ENCODE measurements at places on chromosomes 5 and 9.

DNA sequence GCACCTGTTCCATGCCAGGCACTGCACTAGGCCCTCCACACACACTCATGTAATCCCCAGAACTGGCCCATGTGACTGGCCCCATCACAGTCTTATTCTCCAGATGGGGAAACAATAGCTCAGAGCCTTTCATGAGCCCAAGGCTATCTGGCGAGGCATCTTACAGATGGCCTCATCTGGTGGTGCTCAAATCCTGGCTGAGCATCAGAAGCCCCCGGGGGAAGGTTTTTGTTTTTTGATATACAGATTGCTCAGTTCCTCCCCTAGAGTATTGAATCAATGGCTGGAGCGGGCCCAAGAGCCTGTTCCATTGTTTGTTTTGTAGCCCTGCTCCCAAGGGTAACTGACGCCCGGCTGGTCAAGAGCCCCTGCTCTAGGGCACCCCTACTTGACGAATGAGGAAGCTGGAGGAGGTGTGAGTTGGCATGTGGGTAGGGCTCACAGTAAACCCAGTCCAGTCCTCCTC is 145.3 kb upstream of the RAPGEF1 start:
- DNase-seq, result no peak

DNA sequence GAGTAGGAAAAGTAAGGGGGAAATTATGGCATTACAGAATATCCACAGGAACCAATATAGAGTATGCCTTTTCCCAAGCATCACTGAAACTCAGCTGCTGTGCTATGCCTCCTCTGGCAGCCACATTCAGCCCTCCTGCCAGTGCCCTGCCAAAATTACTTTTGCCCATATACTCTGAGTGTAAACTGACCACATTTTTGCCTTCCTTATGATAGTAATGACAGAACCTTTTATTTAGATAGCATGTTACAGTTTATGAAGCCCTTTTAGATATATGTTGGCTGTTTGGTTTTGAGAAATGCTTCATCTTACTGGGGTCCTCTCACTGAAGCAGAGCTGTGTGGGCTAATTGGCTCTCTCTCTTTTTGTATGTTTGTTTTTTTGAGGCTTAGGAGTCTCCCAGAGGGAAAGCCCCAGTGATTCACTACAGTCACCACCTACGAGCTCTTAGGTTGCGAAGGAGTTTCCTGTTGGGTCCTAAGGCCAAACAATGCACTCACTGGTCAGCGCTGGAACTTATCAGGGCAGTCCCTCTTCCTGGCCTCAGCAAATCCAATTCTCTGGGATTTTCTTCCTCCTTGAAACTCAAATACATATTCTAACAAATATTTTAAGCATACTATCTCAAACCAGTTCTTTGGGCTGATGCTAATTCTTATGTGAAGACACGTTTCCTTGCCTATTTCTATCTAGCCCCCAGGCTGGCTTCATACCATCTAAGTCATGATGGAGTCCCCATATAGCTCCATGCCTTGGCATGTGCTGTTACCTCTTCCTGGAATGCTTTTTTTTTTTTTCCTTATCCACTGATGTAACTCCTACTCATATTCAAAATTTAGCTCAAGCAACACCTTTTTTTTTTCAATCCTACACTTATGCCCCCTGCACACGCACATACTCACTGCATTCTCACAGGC is 3.7 kb downstream of the PHF24 start:
- DNase-seq, result no peak

DNA sequence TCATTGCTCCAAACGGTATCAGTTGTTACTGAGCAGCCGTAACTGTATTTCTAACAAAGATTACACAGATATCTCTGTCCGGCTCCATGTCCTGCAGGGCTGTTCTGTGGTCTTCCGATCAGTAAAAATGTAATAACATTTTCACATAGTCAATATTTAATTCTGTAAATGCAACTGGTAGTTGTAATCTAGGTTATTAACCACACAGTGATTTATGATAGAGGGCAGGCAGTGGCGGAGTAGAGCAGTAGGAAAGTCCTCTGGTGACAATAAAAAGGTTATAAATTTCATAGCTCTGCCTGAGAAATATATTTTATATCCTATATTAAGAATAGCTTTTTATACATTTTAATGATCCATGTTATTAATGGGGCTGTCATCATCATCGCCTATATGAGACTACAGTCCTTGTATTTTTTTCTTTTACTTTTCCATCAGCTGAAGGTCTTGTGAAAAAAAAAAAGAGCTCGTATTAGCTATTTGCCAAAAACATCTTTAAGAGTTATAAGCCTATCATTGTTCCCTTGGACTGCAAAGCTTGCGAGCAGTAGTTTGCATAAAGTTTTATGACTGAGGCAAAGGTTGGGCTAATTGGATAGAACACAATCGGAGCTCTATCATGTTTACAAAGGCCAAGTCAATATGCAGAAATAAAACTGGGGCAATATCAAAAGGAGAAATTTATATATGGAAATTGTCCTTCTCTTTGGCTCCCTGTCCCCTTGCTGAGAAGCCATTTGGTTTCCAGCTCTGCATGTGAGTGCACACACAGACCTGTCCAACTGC is 648.0 kb downstream of the IRX1 start:
- DNase-seq, result no peak

DNA sequence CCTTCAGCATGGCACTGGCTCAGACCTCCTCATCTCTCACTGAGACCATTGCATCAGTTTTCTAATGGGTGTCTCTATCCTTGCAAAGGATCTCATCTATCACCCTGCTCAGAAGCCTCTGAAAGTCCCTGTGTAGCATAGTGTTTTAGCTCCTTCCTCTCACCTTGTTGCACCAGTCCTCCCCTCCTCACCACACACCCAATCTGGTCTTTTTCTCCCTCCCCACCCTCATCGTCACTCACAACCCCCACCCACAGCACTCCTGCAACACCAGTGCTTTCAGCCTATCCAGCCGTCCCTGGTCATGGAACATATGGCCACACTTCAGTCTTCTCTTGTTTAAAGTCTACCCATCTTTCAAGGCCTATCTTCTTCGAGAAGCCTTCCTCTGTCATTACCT is 74.5 kb downstream of the ANGPTL2 start:
- DNase-seq, result no peak

- DNase-seq, result no peak
Observed at GRCh38 chr9:107112707-107113243, 170.3 kb upstream of the RAD23B start.

- DNase-seq, result peak; percentile 4
Observed at GRCh38 chr5:133844836-133845235, 123.6 kb downstream of the C5orf15 start.

- no peak for DNase-seq
Observed at GRCh38 chr5:81400375-81400774, 6.4 kb upstream of the ACOT12 start.

DNA sequence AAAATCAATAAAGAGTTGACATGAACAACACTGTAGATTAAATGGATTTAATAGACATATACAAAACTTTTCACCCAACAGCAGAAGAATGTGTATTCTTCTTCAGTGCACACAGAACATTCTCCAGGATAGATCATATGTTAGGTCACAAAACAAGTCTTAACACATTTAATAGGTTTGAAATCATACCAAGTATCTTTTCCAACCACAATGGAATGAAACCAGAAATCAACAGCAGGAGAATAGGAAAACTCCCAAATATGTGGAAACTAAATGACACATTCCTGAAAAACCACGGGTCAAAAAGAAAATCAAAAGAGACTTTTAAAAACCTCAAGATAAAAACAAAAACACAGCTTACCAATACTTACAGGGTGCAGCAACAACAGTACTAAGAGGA is 790.1 kb upstream of the ZNF608 start:
- DNase-seq, result no peak

DNA sequence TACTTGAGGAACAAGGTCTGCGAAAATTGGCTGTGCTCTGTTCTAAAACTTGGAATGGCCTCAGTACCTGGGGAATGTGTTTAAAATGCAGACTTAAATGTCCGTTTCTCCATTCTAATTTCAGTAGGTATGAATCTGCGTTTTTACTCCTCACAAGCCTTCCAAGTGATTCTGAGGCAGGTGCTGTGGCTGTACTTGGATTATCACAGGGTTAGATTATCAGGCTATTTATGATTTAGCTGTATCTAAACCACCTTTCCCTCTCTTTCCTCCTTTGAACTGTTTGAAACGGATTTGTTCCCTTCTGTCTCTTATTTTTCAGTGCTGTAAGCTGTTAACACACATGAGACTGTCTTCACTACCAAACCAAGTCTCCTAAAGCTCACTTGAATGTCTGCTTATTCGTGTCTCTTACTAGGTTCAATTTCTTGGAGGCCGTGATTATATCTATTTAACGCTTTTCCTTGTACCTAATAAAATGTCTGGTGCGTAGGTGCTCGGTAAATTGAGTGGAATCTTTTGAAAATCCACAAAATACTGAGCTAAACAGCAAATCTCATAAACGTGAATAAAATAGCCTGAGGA is 714 bp upstream of the CETN3 start:
- no peak for DNase-seq

GRCh38 chr5:169828385-169828784 is 151.9 kb downstream of the INSYN2B start:
- no peak for DNase-seq

DNA sequence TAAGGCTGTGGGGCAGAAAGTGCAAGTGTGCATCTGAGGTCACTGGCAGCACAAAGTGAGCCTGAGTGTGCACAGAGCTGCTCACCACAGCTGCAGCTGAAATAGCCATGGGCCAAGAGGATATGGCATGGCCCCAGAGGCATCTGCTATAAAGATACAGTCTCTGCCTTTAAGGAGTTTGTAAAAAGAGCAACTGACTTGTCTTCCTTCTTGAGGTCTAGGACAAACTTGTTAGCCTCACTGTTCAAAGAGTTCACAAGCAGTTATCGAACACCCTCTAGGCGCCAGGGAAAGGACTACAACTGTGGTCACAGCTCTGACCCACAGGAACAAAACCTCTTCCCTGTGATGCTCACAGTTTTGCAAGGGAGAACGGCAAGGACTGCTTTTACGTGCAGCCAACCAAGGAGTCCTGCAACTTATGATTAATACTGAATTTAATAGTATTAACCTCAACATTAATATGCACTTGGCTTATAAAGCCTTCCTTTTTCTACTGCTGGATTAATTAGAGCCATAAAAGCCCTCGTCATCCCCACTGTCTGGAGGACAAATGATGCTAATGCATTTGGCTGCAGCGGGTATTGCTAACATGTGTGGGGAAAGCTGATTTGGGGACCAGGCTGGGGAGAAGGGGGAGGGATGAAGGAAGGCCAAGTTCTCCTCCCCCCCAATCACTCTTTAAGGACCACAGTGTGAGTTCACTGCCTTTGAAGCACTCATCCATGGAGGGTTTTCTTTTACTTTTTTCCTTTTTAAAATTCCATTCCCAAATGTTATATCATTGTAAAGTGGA is 189.8 kb upstream of the TRIM32 start:
- DNase-seq, result no peak

GRCh38 chr5:74357827-74358226 is 282.7 kb downstream of the ENC1 start:
- DNase-seq, result no peak

Measured in NCI-H1417 treated with DMSO at 0.1 percent for 48 hours (cell line).